ENCODE measurements at places on chromosomes 16 and 17.

GRCh38 chr16:17930280-17930679 is 406.3 kb downstream of the NPIPA8 start:
- DNase-seq: no peak

DNA sequence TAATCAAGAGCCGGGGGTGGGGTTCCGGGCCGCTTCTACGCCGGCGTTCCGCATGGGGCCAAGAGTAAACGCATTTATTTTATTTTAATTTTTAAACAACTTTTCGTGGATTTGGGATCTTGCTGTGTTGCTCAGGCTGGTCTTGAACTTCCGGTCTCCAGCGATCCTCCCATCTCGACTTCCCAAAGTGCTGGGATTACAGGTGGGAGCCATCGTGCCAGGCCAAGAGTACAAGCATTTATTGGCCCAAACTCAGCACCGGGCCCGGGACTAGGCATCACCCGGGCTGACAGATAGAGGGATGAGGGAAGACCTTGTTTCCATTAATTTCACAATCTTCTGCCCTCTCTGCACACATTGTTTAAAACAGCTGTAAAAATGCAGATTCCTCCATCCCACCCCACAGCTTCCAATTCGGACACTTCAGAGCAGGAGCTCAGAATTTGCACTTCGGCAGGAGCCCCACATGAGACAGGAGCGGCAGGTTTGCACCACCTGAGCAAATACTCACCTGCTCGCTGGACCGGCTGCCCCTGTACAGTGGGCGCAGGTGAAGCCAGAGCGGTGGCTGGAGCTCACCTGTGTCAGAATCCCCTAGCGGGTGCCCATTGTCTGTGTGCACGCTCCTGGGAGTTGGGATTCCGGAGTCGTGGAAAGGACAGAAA is 663 bp upstream of the GINS2 start:
- DNase-seq: no peak

- DNase-seq: no peak
These were observed 18.0 kb upstream of the CACNG1 start for GRCh38 chr17:67026341-67026740.

DNA sequence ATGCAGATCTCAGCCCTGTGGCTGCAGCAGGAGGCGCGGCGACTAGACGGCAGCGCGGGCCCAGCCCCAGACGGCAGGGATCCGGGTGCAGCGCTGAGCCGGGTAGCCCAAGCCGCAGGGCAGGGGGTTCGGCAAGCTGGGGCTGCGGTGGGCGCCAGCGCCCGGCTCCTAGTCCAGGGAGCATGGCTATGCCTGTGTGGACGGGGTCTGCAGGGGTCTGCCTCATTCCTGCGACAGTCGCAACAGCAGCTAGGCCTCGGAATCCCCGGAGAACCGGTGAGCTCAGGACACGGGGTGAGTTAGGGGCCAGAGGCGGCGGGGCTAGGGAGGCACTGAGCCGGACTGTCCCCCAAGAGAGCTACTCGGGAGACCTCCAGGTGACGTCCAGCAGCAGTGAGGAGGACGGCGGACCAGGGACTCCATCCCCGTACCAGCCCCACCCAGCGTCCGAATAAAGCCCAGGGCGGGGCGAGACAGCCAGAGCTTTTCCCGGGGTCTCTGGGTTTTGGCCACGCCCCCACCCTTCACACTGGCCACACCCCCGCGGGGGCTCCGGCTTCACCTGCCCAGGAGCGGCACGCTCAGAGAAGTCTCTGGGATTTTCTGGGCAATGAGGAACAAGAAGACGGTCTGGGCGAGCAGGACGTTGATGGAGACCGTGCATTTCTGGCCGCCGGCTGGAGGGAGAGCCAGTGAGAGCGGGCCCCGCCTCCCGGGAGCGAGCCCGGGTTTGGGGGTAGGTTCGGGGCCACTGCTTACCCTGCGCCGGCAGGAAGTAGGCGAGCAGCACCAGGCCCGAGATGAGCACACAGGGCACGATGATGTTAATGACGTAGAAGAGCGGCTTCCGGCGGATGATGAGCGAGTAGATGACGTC is 1.1 kb downstream of the C17orf107 start:
- peak; percentile 43 for DNase-seq

DNA sequence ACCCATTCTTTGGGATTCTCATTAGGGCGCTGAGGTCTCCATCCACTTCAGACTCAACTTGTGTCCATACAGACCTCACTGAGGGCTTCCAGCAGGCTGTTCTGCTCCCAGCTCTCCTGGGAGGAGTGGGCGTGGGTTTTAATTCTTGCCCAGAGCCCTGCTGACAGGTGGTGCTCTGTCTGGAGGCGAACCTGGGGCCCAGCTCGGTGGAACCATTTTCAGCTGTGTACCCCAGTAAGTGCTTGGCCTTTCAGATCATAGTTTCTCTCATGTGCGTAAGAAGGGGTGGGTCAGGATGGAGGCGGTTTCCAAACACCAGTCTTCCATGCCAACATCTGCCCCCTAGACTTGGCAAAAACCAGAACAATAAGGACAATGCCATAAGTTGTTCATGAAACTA is 21.4 kb upstream of the NKD1 start:
- no peak for DNase-seq

- no peak for DNase-seq
These were observed 10.3 kb downstream of the KNOP1 start for GRCh38 chr16:19707569-19708295.

GRCh38 chr17:45784741-45785479 is 790 bp downstream of the CRHR1 start:
- no peak for DNase-seq

GRCh38 chr17:81891303-81891552 is 158 bp downstream of the ALYREF start:
- DNase-seq: no peak

DNA sequence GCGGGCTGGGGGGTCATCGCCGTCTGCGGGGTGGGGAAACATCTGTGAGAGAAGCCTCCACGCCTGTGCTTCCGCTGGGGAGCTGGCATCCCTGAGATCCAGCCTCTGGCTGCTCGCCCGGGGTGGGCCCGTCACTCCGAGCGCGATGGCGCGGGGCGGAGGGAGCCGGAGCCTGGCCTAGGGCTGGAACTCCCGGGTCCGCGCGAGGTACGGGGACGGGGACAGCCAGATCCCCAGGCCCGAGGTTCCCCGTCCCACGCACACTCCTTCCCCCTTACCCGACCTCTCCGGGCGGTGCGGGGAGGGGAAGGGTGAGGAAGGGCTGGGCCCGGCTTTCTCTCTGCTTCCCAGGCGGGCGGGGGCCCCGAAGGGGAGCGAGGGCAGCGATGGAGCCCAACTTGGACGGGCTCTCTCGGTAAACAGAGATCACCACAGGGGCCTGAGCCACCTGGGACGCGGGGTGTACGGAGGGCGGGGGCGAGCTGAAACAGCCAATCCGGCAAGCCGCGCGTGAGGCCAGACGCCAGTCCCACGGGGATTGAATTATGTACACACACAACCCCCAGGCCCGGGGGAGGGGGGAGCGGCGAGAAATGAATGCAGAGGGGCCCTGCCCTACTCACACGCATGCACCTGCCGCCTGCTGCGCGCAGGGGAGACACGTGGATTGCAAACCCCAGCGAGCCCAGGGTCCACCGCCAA is at the start of gene SLC16A11:
Gene SLC16A11, minus strand, starts transcription at position 596 of the 702 bp plus-strand sequence. Its CDS starts 579 bp downstream, at position 17.
- peak; percentile 42 for DNase-seq

GRCh38 chr17:43760254-43760852 is 1.8 kb upstream of the SOST start:
- DNase-seq: peak; percentile 89

DNA sequence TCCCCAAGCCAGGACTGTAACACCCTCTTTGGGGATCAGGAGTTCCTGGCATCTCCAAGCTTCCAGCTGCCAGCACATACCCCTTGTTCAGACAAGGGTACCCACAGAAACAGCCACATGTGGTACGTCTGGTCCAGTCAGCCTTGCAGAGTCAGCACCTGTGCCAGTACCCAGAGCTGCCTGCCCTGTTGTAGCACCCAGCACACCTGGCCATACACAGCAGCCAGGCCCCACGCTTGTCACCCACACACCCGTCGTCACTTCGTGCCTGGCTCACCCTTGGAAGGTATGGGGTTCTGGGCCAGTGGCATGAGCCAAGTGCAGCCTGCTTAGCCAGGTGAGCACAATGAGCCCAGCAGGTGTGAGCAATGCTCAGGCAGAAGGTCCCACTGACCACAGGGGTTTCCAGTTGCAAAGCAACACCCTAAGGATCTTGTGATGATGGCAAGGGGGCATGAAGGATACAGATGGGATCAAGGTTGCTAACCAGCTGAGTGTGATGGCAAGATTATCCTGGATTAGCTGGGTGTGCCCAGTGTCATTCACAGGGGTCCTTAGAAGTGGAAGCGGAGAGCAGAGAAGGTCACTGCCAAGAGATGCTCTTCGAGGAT is 202.3 kb downstream of the CPPED1 start:
- DNase-seq: no peak

DNA sequence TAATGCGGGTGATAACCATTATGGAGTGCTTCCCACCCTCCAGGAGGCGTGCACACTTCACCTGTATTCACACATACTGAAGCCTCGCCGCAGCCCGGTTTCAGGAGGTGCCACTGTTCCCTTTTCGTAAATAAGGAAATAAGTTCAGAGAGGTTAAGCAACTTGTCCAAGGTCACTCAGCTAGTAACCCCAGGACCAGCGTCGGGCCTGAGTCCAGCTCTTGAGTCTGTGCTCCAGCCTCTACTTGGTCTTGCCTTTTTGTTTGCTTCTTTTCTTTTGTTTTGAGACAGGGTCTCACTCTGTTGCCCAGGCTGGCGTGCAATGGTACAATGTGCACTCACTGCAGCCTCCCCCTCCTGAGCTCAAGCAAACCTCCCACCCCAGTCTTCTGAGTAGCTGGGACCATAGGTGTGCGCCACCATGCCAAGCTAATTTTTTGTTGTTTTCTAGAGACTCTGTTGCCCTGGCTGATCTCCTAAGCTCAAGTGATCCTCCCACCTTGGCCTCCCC is 63.5 kb upstream of the CIBAR2 start:
- no peak for DNase-seq

GRCh38 chr16:3065069-3065741 is at the start of gene IL32:
IL32 (plus strand) TSS chr16:3065640; CDS start chr16:3065812, 172 bp downstream.
- peak; percentile 74 for DNase-seq

DNA sequence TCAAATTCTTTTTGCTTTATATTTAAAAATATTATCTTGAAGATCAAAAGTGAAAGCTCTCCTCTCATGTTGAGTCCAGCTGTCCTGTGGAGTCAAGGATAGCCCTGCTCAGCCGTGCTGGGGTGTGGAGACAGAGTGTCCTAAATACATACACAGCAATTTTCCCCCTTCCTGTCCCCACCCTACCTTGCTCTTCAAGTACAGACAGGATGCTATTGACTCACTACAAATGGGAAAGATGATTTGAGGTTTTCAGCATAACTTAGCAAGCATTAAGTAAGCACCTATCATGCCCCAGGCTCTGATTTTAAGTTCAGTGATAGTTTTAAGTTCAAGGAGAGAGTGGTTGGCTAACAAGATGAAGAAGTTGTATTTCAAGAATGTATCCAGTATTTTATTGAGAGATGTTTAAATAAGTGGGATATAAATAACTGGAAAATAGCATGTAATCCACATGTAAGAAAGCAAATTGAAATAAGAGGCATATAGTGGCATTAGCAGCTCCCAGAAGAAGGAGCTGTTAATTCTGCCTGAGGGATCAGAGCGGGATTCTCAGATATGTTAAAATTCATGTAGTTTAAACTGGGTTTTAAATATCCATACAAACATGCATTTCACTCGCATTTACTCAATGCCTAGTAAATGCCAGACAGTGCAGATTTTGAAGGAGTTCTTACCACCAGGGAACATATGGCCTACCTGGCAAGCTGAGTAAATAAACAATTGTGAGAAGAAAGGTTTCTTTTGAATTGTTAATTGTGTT is 183.5 kb upstream of the ANKFN1 start:
- DNase-seq: no peak

DNA sequence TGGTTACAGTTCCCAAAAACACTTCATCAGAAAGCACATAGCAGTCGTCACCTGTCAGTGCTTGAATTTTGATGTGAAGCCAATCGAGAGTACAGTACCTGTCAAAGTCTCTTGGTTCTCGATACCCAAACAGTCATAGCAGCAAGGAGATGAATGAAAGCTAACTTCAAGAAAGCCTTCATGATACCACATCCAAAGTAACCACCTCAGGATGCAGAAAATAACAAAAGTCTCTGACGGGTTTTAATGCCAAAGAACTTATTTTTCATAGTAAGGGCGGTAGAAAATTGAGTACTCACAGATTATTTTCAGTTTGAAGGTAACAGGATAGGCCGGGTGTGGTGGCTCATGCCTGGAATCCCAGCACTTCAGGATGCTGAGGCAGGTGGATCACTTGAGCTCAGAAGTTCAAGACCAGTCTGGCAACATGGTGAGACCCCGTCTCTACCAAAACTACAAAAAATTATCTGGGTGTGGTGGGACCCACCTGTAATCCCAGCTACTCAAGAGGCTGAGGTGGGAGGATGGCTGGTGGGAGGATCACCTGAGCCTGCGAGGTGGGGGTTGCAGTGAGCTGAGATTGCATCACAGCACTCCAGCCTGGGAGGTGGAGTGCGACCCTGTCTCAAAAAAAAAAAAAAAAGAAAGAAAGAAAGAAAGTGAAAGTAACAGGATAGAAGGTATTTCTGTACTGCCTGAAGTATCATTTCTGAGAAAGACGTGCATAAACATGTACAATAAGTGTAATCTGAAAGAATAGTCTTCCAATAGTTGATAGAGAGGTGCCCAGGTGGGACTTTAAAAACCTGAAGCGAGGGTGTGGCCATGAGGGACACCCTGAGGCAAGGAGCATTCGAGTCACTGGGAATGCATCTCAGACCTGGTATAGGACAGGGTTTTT is 15.4 kb downstream of the MFSD11 start:
- no peak for DNase-seq

DNA sequence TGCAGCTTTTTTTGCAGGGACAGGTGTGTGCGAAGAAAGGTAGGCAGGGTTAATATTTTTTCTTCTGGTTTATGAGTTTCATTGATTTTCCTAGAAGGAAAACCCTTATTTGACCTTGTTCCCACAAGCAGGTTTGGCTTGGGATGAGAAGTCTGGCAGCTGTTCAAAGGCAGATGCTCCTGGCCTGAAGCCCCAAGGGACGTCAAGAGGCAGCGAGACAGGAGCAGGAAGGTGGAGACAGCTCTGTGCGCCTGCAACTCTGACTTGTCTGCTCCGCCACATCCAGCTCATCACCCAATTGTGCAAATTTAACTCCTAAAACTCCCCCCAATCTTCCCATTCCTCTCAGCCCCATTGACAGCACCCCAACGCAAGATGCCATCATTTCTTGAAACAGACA is 136.8 kb upstream of the XYLT1 start:
- no peak for DNase-seq

DNA sequence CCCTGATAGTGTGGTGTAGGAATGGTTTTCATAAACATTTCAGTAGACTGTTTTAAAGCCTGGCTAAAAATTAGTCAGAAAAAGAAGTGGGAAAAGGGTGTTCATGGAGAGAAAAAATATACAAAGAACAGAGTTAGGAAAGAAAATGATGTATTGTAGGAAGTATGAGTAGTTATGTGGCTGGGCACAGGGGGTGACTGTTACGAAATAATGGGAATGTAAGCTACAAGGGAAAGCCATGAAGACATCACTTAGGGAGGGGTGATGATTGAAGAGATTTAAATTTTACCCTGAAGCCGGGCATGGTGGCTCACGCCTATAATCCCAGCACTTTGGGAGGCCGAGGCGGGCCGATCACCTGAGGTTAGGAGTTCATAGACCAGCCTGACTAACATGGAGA is 55.3 kb downstream of the NUP88 start:
- no peak for DNase-seq

All from activated CD4-positive, CD25-positive, alpha-beta regulatory T cell treated with anti-CD3 and anti-CD28 coated beads, Interleukin-2, amount 50 U/mL, for 72 hours (primary cell).